ENCODE measurements at places on chromosomes 12 and 14.

DNA sequence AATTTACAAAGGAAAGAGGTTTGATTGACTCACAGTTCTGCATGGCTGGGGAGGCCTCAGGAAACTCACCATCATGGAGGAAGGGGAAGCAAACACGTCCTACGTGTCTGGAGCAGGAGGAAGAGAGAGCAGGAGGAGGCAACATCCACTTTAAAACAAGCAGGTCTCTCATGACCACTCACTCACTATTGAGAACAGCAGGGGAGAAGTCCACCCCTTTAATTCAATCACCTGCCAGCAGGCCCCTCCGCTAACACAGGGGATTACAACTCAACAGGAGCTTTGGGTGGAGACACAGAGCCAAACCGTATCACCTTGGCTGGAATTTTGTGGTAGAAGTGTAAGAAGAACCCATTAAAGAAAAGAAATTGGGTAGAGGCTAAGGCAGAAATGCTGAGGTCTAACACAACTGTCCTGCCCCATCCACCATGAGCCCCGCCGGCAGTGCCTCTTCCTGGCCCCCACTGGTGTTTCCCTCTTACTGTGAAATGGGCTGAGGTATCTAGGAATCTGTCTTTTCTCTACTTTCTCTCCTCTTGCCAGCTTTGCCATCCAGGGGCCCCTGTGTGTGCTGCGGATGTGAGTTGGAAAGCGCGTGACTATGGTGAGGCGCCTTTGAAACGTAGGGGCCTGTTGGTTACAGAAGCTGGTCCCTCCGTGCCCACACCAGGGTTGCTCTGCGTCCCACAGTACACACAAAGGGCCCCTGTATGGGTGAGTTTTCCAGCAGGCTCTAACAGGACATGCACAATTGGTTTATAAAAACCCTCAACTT lies 108.0 kb upstream of the TMEM132D start:
- DNase-seq = no peak

DNA sequence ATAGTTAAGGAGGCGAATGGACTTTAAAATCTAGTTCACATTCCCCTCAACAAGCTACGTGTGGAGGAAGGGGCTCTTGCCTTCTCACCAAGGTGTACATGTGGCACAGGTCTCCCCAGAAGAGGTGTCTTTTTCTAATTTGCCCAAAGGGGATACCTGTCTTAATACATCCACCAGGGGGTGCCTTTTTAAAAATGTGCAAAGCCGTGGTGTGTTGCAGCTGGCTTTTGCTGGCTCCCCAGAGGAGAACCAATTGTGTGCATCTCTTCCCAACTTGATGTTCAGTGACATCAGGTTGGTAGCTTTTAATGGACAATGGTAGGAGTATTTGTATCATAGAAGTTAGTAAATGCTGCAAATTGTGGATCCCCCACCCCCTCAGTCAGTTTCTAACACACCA lies 33.8 kb downstream of the CREBL2 start:
- peak; percentile 33 for DNase-seq

GRCh38 chr14:85533861-85534291 lies 3.9 kb downstream of the FLRT2 start:
- DNase-seq = peak; percentile 10

DNA sequence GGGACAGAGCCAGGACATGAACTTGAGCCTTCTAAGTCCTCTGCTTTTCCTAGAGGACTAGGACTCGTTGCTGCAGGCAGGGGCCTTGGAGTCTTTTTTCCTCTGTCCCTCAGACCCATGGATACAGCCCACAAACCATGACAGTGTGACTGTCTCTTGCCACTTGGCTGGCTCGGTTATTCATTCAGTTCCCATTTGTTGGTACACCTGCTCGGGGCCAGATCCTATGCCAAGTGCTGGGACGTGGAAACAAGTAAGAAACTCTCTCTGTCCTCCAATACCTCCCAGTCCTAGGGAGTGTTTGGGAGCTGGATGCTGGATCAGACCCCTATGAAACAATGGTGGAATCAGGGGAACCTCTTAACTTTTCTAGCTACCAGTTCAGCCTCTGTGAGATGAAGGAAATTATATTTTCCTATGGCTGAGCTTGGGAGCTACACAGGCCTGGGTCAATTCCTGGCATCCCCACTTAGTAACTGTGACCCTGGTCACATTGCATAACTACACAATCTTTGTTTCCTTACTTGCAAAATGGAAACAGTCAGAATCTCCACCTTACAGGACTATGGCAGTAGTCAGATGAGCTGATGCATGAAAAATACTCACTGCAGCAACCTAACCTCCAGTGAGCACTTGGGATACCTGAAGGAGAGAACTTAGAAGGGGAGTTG lies 106.3 kb upstream of the VRK1 start:
- no peak for DNase-seq

GRCh38 chr12:124434354-124434753 lies 133.1 kb downstream of the NCOR2 start:
- no peak for DNase-seq

DNA sequence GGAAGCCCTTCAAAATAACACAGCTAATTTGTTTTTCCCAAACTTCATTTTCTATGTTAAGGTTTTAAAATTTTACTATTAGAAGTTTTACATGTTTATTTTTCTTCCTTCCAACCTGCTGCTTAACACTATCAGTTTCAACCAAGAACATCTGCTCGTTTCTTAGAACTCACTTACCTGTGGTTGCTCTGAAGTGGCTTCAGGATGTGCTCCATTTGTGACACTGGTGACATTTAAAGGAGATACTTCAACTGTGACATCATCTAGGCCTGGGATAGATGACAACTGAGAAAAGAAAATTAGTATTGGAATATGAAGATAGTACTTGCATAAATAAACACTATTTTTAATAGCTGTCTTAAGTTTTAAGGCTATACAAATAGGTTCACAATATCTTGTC lies 17.9 kb downstream of the WASHC3 start:
- no peak for DNase-seq

- DNase-seq = no peak
These were observed 1074.1 kb downstream of the AACS start for GRCh38 chr12:126139355-126139754.

DNA sequence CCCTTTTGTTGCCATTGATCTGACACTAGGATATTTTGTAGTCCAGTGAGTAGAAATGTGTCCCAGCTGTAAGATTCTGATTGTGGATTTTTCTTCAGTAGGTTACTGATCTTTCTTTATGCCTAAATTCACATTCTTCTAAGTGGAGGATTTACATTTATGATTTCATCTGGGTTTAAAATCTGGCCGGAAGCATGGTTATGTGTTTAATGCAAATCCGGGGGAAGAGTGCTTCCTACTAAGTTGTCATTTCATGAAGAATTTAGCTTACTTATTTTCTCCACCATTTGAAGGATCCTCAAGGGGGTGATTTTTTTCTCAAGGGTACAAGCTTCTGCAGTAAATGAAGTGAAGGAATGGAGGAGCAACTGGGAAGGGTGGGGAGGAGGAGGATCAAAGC lies 96.7 kb downstream of the TMTC2 start:
- no peak for DNase-seq

DNA sequence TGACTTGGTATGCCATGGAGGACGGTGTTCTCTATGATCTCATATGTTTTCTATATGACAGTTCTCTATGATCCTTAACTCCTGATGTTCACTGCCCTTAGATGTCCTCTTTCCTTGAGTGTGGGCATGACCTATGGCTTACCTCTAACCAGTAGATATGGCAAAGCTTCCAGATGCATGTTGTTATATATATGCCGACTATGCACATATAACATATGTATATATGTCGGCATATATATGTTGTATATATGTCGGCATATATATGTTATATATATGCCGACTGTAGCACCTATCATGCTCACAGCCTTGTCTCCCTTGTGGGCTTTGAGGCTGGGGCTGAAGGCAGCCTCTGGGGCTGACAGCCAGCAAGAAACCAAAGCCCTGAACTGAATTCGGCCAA lies 106.0 kb downstream of the GRIP1 start:
- no peak for DNase-seq

DNA sequence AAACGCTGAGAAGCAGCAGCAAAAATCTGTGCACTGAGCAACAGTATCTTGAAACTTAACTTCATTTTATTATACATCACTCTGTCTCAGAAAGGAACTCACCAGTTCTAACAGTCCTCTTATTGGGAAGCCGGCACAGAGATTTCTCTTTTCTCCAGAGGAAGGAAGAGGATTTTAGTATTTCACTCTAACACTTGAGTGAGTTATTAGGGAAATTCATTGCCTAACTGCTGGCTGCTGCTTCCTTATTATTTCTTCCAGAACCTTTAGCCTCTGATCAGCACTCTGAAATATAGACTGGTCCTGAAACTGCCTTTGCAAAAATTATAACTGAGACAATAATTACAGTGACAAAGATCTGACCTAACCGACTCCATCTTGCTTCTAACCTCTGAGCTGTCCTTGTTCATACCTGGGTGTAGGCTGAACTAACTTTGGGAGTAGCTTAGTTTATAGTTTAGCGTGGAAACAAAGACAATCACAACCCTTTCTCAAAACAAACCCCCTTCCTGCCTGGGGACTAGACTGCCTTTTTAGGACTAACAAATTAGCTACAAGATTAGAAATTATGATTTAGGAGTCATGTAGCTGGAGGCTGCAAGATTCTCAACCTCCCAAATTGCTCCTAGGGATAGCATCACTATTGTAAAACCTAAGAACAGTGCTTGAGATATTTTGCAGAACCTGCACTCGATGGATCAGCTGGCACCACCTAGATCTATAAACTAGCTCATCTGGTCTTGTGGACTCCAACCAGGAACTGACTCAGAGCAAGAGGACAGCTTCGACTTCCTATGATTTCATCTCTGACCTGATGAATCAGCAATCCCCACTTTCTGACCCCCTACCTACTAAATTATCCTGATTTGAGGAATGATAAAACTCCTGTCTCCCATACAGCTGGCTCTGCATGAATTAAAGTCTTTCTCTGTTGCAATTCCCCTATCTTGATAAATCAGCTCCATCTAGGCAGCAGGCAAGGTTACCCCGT lies 117.5 kb downstream of the DYRK2 start:
- DNase-seq = peak; percentile 38

- DNase-seq = no peak
These were observed 227.4 kb downstream of the TMEM132D start for GRCh38 chr12:129676411-129676810.

DNA sequence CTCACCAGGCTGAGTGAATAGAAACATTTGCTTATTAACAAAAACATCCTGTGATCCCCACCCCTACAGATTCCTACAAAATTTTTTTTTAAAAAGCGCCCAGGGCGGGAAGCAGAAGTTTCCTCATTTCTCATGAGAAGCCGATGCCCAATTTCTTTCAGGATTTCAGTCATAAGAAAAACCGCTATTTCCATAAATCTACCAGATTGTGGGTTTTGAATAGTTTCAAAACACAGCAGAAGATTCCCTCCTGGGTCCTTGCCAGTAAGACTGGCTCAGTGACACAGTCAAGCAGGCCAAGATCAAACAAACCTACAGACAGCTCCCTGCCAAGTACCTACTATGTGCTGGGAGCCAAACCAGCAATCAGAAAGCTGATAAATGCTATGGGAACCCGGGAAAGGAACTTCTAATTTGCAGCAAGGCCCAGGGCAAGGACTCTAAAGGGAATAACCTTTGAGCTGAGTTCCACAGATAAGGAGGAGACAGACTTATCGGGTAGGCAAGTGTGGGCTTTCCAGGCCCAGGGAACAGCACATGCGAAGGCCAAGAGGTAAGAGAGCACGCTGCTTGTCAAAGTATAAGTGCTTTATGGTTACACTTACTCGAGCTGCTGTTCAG lies 68.7 kb downstream of the CCDC88C start:
- no peak for DNase-seq

DNA sequence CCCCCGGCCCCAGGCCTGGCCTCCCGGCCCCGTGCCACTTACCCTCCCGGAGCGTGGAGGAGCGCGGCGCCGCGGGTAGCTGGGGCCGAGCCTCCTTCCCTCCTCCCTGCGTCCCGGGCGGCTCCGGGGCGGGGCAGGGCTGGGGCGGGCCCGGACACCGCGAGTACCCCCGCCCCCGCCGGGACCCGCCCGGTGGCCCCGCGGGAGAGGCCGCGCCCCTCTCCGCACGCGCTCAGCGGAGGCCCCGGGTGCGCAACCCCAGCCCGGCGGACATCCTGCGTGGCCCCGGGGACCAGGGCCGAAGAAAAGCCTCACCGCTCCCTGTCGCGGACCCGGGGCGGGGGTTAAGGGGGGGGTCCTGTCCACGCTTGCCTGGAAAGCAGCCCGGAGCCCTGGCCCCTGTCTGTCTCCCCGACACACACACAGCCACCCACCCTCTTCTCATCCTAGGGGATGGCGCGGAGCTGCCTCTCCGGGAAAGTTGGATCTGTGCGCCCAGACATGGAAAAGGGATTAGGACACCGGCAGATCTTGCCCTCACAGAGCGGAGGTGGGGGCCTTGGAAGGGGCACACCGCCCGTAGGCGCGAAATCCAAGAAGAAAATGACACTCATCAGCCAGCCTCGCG lies at the start of gene SYNE3:
SYNE3 (minus strand) TSS at position 97 of the 628 bp plus-strand sequence. CDS start 40,829 bp downstream, outside the sequence.
- DNase-seq = peak; percentile 76

DNA sequence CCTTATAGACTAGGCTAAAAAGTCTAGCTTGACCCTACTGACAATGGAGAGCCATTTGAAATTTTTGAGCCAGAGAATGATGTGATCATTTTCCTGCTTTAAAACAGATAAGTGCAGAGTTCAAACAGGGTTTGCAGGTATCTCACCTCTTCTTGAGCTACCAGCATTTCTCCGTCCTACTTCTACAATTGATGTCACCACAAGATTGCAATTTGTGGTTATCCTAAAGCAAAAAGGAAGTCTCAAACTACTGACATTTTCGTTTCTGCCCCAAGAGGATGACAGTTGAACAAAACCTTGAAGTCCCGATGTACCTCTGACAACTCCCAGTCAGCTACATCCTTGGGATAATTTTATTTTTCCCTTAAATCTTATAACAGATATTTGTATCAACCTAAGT lies 86.7 kb downstream of the PTGER2 start:
- DNase-seq = no peak

DNA sequence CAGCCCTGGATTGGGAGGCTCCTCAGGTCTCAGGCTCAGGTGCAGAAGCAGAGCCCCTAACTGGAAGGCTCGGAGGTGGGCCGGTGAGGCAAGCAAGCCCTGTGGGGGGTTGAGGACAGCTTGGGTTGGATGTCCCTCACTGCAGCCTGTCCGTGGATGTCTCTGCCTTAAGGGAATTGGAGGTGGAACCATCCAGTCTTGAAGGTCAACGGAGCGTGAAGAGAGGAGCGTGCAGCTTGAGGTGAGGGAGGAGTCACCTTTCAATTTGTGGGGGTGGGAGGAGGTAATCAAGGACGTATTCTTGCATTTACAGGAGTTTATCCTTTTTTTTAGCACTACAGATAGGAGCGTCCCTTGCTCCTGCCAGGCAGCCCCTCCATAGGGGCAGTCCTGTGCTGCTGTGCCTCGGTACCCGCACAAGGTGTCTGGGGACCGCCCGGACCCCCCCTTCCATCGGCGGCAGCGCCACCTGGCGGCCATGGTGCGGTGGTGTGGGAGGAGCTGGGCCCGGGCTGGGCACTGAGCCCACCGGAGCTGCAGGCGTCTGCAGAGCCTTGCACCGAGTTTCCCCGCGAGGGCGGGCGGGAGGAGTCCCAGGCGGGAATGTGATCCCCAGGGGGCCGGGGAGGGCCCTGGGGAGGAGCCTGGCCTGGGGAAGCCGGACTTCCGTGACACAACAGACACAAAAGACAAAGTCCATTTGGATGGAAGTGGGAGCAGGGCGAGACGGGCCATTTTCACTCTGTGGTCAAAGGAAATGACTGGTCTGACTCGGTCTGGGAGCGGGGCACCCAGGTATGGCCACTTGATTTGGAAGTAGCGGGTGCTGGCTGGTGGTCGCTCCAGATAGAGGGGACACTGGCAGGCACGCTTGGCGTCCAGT lies 864 bp downstream of the DNAJC22 start:
- peak; percentile 91 for DNase-seq
